ENCODE measurements at places on chromosomes 16 and 17. TPM values are rescaled to one million over a fixed set of nuclear protein-coding genes. Genes with fewer than 3 reads are reported as not detected.

Gene ARHGDIG
- polyA plus RNA-seq: 2.1 TPM

- DNase-seq: no peak
Observed at GRCh38 chr16:85445064-85445778, 167.9 kb upstream of the GSE1 start.

GRCh38 chr17:55737976-55738501 is 12.8 kb upstream of the PCTP start:
- DNase-seq: no peak

DNA sequence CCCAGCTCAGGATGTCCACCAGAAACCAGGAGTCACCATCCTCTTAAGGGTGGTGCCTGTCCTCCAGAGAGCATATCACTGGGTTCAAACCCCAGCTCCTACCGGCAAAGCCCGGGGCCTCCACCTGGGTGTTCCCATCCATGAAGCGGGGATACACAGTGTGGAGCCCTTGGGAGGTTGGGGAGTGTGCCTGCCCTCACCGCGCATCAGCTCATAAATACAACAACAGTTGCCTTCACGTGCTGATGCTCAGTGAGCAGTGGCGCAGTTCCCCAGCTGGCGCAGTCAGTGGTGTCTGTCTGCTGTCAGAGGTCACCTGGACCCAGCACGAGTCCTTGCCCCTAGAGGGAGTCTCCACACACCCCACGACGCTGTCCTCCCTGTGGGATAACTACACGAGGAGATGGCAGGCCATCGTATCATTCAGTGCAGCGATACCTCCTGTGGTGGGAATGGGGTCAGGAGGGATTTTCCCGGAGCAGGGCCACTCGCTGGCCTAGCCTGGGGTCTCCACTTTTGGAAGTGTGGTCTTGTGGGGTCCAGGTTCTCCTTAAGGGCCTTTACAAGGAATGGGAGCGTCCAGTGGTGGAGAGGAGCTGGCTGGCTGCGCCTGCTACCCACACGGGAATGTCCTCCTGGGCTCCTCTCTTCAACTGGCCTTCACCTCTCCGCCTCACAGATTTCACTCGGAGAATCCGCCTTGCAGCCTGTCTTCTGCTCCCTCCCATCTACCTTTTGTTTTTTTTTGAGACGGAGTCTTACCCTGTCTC is 2.3 kb upstream of the ELOB start:
- DNase-seq: no peak

DNA sequence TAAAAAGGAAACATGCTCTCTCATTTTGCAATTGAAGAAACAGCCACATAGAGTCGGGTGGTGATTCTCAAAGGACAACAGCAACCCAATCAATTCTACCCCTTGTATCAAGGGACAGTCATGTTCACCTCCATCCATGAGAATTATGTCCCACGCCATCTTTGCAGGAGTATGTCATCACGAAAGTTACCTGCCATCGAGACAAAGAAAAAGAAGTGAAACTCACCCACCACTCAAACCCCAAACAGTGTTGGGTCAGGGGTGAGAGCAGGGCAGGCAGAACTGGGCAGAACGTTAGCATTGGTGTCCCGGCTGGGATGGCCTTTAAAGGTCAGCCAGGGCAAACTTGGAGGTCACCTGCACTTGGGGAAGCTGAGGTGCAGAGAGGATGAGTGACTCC is 24.2 kb upstream of the HNF1B start:
- no peak for DNase-seq

GRCh38 chr17:29412780-29413565 is 22.8 kb downstream of the TAOK1 start:
- no peak for DNase-seq

DNA sequence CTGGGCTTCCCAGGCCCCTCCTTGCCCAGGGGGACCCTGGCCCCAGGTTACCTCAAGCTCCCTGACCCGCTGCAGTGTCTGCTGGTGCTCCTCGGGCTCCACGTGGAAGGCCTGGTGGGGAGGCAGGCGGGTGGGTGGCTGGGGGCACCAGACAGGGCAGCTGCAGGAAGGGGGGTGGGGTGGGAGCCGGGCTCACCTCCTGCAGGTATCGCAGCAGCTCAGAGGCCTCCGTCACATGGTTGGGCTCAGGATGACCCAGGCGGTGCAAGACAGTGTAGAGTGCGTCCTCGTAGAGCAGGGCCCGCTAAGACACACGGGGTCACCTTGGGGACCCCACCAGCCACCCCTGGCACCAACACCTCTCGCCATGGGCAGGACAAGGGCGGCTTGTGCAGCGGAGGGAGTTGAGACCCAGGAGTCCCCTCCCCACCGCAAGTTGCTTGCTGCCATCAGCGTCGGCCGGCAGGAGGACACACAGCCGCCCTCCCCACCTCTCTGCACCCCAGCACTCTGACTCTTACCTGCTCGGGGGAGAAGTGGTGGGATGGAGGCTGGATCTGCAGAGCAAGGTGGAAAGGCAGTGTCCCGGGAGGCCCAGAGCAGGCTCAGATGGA is 1.1 kb downstream of the UNC13D start:
- DNase-seq: no peak

- no peak for DNase-seq
Observed at GRCh38 chr16:2147981-2148671, at the start of gene RAB26. Gene RAB26, plus strand, starts transcription at chr16:2148625. Its CDS starts 159 bp downstream, at chr16:2148784.

DNA sequence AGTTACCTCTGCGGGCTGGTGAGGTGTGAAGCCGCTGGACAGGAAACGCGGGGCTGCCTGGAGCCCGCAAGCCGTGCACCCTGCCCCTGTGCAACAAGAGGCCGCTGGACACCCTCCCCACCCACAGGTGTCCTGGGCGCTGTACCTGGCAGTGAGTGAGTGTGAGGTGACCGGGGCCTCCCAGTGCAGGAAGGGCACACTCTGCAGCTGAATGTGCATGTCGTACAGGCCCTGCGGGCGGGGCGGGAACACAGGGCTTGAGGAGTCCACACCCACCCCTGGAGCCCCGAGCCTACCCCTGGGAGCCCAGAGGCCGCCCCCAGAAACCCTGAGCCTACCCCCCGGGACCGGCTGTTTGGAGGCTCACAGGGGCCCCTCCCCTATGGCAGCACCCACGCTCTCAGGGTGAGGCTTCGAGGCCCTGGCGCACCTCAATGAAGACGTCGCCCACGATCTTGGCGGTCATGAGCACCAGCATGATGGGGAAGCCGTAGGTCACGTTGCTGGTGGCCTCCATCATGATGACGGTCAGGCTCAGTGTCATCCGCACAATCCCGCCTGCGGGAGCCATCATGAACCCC is 4.3 kb upstream of the CCDC154 start:
- DNase-seq: no peak

DNA sequence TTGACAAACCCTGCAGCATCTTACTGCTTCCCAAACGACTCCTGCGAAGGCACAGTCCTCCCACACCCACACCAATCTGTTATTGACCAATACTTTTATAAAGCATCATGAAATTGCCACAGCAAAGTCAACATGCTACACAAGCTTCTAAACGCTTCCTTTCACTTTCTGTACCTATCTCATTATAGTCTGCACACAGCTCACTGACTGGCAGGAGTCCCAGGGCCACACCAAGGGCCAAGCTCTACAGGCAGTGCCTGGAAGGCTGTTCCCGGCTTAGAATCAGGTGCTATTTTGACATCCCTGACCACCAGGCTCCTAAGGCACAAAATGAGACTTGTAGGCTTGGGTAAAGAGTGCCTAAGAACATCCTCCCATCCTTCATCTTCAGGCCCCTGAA is 39.5 kb downstream of the USP7 start:
- DNase-seq: no peak

GRCh38 chr17:19671433-19671832 is 22.9 kb downstream of the ALDH3A2 start:
- DNase-seq: no peak

DNA sequence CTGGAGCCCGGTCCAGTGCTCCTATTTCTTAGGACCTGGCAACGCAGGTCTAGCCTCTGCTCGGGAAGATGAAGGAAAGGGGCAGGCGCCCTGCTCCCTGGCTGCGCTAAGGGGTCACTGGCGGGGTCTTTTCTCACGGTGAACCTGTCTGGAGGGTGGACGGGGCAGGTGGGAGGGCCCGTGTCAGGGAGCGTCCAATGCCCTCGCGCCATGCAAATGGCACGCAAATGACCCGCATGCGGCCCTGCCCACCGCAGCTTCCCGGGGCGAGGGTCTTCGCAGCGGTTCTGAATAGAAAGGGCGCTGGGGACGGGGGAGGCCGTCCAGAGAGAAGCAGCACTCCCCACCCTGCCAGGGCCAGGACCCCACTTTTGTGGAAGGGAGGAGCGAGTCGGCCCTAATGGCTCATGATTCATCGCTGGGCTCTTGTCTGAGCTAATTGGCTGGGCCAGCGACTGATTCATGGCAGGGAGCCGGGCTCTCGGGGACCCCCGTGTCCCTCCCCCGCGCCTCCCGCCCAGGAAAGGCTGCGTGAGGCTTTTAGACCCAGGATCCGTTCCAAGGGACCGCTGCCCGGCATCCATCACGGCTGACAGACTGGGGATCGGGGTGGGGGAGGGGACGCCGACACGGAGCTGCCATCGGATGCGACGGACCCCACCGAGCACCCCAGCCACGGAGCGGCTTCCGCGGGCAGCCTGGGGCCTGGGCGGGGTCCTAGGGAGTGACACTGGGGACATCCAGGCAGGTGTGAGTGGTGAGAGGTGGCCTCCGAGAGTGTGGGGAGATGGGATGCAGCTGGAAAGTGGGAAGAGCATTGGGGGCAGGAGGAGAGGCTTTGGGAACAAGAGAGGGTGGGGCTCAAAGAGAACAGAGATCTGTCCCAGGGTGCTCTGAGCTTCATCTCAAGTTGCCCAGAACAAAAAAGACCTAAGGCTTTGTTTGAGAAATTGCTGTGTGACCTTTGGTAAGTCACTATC is 25.0 kb upstream of the NGFR start:
- no peak for DNase-seq

Gene CDC6
- polyA plus RNA-seq: 23.3 TPM

DNA sequence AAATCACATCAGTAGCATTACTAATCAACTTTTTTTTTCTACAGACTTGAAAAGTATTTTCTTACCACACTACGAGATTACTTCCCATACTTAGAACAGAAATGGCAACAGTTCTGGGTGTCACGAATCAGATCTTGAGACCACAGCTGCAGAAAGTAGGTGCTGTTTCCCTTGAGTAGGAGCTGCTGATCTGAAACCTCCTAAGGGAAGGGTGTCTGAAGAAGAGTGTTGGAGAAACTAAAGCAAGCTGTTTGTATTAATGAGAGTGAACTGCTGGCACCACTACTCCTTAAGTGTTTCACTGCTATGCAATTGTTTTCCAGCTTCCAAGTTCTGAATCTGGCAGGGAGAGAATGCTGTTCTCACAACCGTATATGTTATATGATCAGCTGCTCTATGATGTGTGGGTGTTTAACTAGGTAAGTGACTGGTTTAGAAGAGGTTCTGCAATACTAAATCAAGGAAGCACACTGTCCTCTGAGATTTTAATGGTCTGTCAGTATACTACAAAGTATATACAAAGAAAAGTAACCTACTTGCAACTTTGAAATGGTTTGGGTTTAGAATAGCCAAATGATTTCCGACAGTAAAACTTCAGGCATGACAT is 3.3 kb downstream of the ZNF652 start:
- no peak for DNase-seq

DNA sequence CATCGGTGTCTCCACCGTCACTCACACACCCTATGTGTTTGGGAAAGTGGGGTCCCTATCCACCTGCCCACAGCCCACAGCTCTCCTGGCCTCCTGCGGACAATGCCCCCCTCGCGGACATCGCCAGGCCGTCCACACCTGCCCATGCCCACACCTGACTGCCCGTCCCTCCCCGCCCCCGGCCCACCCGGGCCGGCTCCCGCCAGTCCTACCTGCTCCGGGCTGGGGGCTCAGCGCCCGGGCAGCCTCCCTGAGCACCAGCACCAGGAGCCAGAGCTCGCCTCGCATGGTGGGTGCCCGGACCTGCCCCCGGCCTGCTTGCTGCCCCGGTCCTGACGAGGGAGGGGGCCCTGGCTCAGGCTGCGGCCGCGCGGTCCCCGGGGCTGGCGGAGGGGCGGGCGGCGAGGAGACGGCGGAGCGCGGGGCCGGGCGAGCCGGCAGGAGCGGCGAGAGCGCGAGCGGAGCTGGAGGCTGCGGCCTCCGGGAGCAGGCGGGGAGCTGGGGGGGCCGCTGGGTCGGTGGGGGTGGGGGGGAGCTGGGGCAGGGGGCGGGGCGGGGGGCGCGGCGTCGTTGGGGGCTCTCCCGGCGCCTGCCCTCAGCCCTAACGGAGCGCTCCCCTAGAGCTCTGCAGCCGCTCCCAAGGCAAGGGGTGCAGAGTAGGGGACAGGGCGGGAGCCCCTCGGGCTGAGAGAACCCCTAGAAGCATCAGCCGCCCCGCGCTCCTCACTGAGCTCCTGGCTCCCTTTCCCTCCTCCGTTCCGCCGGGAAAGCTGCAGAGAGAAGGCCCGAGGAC is at the start of gene PLXDC1:
Gene PLXDC1, minus strand, starts transcription at position 488 of the 793 bp plus-strand sequence. Its CDS starts 200 bp downstream, at position 288.
- no peak for DNase-seq

GRCh38 chr17:8870406-8871040 is 3.0 kb upstream of the PIK3R6 start:
- no peak for DNase-seq

Measured in left renal cortex interstitium (tissue), 4 donors.